Aorta (tissue), 5 donors: ENCODE measurements at places on chromosomes 12 and 14. TPM values are rescaled to one million over a fixed set of nuclear protein-coding genes. Genes with fewer than 3 reads are reported as not detected.
A peak's percentile ranks its signal among the peaks of the same experiment; 100 is the strongest.

DNA sequence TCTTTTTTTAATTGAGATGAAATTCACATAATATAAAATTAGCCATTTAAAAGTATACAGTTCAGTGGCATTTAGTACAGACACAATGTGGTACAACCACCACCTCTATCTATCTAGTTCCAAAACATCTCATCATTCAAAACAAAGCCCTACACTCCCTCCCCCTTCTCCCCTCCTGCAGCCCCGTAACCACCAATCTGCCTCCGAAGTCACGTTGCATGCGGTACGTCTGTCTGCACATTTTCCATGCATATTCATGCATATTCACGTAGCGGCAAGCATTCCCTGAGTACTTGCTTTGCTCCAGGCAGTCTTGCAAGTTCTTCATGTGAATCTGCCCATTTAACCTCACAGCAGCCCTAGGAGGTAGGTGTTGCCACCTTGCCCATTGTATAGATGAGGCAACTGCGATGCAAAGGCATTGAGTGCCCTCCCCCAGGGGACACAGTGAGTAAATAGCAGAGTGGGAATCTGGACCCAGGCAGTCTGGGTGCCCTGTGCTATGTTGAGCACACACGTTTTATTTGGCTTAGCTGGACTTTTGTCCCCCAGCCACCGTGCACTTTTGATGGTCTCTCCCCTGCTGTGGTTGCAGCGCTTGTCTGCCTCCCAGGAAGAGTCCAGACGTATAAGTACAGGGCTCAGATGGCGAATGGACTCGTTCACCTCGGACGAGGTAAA lies 43.4 kb downstream of the RIN3 start:
- no peak for DNase-seq

OVCH1 gene
- total RNA-seq, result 1.0 TPM

GRCh38 chr12:58415716-58416115 lies 474.3 kb downstream of the ATP23 start:
- DNase-seq, result no peak

DNA sequence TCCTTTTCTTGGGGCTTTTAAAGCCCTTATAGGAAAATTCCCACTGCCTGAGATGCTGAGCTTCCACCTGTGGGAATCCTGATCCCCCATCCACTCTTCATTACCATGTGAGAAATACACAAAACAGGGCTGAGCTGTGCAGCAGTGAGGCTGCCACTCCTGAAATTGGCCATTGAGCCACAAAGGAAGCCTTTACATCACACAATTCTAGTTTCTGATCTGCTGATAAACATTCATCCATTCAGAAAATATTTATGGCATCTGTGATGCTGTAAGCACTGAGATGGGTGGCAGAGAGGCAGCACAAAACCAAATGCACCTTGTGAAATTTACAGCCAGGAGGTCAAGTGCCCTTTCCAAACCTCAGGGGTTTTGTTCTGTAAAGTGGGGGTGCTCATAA lies 26.2 kb upstream of the CMKLR1 start:
- DNase-seq, result no peak

DNA sequence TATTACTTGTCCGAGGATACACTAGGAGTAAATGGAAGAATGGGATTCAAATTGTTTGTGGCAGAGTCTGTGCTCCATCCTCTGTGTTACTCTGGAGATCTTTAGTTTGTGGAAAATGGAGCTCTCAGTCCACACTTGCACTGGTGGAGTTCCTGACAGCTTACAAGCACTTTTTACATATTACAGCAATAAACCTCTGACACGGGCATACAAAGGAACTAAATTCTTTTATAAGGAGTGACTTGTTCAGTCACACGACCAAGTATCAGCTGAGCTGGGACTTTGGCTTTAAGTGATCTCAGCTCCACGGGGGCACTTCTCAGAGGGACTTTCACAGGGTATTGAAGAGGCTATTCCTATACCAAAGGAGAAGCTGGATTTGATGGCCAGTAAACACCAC lies 417.5 kb downstream of the LRIG3 start:
- no peak for DNase-seq

B4GALNT3 gene
- total RNA-seq, result 29.9 TPM

CD27 gene
- total RNA-seq, result 1.2 TPM

DNA sequence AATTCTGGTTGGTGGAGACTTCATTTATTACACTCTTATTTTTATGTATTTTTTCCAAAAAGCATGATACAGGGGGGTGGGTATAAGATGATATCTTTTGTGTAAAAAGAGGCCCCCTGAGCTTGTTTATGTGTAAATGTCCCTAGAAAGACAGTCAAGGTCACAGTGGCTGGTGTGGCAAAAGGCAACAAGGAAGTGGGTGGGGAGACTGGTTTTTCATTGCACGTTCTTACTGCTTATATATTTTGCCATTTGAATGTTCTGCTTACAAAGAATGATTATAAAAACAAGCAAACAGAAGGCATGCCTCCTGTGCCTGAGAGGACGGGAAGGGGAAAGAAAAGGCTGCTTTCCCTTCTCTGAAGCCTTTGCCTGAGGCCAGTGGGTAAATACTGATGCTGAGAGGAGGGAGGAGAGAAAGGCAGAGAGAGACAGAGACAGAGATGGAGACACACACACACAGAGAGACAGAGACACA lies 24.1 kb upstream of the ADIPOR2 start:
- DNase-seq, result no peak

DNA sequence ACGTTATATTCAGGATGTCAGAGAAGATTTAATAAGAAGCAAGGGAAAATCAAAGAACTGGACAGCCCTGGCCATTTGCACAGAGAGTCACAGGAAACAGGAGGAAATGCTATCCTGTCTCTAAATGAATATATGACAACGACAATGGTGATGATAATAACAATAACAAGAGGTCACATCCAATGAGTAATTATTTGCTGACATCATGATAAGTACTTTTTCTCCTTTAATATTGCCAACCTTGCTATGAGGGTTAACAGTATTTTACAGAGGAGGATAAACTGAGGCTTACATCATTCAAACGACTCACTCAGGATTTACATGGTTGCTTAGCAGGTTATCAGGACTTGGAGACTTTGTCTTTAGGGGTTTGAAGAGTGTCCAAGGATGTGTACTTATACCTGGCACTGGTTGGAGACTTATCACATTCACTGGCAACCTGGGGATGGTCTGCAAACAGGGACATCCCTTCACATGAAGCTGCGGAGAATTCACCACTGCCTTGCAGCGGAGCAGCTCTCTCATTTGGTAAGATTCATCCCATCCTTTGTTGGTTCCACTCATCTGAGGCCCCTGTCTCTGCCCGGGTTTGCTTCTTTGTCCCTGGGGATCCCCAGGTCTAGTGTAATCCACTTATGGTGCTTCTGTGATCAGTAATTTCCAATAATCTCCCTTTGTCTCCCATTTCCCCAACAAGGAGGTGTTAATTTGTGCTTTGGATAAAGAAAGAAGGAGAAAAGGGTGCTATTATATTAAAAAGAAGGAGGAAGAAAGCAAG lies 637.8 kb downstream of the BCL11B start:
- no peak for DNase-seq

GDF3 gene
- 0.30 TPM for total RNA-seq

GRCh38 chr12:101582937-101583336 lies 11.8 kb upstream of the MYBPC1 start:
- no peak for DNase-seq

PLEKHH1 gene
- total RNA-seq, result 3.9 TPM

DNA sequence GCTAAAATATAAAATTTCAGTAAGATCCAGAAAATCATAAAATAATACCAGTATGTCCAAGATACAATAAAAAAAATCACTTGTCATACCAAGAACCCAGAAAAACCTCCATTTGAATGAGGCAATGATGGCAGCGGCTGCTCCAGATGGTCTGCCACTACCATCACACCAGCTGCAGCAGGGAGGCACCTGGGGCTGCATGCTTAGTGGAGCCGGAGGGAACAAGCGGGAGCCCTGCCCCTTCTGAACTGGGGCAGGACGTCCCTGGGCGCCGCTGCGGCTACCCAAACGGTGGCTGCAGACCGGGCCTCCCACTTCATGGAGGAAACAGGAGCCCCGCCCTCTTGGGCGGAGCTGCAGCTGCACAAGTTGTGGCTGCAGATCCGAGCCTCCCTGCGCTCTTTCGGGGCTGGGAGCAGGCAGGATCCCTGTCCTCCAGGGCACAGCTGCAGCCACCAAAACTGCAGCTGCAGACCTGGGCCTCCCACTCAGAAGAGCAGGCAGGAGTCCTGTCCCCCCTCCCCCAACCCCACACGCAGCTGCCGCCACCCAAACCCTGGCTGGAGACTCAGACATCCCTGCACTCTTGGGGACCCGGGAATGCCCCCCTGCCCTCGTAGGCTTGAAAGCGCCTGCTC lies 36.1 kb upstream of the OR5AU1 start:
- DNase-seq, result peak; percentile 86

KRT73 gene
- not detected for total RNA-seq

DNA sequence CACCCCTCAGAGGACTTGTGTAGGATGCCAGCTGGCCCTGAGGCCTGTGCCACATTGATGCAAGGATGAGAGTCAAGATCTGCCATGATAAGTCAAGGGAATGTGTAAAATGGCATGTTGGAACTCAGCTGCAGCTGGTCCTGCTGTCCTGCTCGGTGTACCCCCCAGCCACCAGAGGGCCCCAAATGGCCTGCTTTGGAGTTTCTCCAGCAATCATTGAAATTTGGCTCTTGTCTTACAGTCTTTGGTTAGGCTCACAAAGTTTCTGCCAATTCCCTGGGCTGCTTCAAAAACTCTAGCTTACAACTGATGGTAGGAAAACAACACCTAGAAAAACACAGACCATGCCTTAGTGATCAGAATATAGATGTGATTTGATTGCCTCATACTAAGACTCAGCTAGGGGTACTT lies 76.8 kb downstream of the HSD17B6 start:
- no peak for DNase-seq

- no peak for DNase-seq
Observed at GRCh38 chr14:45251912-45252311, 1.1 kb downstream of the MIS18BP1 start.

LRTM2 gene
- total RNA-seq, result not detected
